ENCODE measurements at places on chromosomes 5 and 9. TPM values are rescaled to one million over a fixed set of nuclear protein-coding genes. Genes with fewer than 3 reads are reported as not detected.
A peak's percentile ranks its signal among the peaks of the same experiment; 100 is the strongest.

DNA sequence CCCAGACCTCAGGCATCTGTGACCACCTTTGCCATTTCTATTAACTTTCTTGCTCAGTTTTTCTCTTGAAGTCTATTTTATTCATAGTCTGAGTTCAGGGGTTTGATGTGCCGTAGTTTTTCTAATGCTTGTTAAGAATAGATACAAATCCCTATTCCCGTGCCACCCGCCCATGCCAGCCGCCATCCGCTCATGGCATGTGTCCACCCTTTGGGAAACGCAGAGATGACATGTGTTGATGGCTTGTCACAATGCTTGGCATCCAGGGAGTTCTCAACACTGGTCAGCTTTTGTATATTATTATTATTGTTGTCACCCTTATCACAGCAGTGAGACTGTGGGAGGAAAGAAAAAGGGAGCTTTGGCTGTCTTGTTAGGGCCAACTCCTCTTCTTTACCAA, 17.3 kb upstream of the ANGPTL2 start:
- ATAC-seq = no peak

PTGDS gene
- 18.4 TPM for total RNA-seq

DNA sequence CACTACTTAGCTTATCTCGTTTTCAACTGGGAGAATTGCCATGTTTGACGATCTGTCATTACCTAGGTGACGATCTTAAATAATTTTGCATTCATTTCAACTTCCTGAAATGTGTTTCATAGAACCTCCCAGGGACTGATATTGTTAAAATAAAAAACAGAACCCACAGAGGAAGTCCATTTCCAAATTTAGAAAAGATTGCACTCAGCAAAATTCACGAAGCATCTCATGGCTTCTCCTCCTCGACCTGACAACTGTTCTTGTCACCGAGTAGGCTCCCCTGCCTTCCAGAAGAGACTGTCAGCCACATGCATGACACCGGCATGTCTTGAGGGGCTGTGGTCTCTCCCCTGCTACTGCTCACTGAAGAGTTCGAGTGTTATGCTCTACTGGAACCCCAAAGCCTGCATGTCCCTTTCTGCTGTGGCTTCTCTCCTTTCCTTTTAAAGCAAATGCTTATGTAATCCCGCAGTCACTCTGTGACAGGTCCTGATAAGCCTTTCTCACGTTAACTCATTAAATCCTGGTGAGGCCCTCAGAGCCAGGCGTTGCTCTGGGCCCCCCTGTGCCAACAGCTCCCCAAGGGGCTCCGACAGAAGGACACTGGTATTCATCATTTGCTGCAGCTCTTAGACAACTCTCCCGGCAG, 26.8 kb upstream of the ANKRD33B start:
- ATAC-seq = no peak

DNA sequence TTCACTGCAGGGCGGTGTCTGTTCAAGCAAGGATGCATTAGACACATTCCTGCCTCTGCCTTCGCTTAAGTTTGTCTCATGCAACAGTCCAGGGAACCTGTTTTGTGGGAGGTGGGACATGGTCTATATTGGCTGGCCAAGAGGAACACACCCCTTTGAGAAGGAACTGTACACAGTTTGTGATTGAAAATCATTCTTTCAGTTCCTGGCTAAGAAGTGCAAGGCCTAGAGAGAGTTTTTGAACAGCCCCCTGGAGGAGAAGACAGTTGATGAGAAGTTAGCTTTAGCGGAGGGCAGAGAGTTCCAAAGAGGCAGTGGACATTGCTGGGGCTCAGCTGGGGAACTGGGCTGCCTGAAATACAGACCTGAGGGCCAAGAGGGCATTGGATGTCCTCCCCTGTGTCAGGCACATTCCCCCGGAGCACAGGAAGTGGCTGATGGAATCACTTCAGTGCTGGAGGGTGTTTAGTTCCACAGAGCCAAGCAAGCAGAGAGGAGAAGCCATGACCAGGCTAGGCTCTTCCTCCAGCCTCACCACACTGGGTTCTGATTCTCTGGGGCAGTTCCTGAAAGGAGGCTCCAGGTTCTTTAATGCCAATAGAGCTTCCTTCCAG, 66.6 kb downstream of the RGS3 start:
- ATAC-seq = no peak

DNA sequence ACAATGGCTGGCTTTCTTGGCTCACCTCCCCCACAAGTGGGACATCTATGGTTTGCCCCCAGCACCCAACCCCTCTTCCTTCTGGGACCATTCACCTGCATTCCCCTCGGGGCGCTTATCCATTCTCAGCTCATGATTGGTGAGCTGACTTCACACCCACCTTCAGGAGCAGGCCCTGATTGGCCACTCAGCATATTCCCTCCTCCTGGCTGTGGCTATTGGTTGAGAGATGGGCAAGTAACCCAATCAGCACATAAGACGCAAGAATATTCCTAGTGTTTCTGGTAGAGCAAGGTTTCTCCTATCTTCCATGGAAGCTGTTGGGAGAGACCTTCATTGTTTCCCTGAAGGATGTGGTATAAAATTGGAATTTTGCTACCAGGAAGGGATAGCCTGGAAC, 22.7 kb upstream of the UNC5A start:
- ATAC-seq = no peak

ZNG1C gene
- total RNA-seq = 26.9 TPM

GRCh38 chr9:98790842-98791607, 5.3 kb downstream of the ANKS6 start:
- ATAC-seq = peak; percentile 91

CNTFR gene
- not detected for total RNA-seq

GRCh38 chr9:101098392-101098791, 69.9 kb downstream of the PLPPR1 start:
- ATAC-seq = no peak

- ATAC-seq = no peak
These were observed 65.6 kb upstream of the TRIO start for GRCh38 chr5:14077501-14077900.

DNA sequence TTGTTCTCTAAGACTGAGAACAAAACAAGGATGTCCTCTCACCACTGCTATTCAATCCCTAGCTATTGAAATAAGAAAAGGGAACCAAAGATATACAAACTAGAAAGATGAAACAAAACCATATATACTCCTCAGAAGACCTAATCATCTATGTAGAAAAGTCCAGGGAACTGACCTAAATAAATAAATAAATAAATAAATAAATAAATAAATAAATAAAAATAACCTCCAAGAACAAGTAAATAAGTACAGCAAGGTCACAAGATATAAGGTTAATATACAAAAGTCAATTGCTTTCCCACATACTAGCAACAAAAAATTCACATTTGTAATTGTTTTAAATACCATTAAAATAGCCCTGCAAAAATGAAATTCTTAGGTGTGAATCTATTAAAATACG, 54.6 kb downstream of the DTWD2 start:
- ATAC-seq = no peak

GRCh38 chr5:173981185-173981761, 7.7 kb upstream of the C5orf47 start:
- ATAC-seq = no peak

GRIN1 gene
- total RNA-seq = 0.12 TPM

- peak; percentile 45 for ATAC-seq
These were observed 131.1 kb downstream of the RMI1 start for GRCh38 chr9:84111726-84112125.

HAVCR2 gene
- total RNA-seq = 0.88 TPM

POLK gene
- total RNA-seq = 11.2 TPM

DNA sequence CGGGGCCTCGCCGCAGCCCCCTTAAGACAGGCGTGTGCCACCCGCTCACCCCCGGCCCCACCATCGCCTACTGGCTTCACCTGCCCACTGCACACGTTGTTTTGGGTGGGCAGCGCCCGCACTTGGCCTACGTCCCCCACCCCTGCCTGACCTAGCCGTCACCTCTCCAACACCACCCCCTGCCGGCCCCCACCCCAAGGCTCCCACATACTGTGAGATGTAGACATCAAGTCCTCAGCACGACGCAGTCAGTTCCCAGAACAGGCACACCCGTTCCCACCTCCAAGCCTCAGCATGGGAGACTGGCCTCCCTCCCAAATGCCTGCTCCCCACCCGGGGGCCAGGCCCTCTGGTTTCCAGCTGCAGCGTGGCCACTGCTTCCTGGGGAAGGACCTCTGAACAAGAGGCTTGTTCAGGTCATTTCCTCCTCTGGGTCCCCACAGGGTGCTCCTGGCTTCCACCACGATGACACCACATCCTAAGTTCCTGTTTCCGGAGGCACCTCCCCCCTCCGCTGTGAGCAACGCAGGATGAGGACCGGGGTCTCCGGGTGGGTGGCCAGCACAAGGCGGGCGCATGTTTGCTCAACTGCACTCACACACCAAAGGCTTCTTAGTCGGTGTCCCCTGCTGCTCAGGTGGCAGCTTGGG, 11.3 kb downstream of the DBN1 start:
- ATAC-seq = no peak

PLAA gene
- total RNA-seq = 21.6 TPM

DNA sequence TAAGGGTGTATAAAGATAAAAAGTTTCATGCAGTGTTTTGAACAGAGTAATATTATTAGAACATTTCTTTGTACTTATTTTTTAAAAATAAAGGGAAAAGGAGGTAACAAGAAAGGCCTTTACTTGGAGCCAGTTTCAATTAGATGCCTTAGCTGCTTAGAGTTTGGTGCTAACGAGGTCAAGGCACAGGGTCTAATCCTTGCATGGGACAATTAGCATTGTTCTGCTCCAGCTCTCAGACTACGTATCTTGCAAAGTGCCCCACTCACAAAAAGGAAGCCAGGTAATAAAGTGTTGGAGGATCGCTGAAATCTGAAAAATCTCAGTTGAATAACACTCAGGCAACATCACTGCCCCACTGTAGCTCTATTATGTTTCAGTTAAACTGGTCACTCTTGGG, 2011.3 kb downstream of the EFNA5 start:
- no peak for ATAC-seq

DNA sequence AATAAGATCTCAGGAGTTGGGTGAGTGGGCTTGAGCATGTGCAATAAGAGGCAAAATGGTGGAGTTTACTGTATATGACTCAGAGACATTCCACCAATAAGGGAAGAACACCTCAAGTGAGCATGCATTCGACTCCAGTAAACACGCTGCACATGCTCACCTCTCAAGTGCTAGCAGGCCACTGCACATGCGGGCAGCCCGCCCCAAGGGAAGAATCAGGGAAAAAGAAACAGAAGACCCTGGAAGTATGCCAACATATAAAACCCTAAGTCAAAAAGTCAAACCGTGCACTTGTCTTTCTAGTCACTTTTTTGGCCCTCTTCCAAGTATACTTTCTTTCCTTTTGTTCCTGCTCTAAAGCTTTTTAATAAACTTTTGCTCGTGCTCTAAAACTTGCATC, 245.3 kb upstream of the RASA1 start:
- ATAC-seq = no peak

MAMDC2 gene
- 1.3 TPM for total RNA-seq

CLIC3 gene
- 154 TPM for total RNA-seq

DNA sequence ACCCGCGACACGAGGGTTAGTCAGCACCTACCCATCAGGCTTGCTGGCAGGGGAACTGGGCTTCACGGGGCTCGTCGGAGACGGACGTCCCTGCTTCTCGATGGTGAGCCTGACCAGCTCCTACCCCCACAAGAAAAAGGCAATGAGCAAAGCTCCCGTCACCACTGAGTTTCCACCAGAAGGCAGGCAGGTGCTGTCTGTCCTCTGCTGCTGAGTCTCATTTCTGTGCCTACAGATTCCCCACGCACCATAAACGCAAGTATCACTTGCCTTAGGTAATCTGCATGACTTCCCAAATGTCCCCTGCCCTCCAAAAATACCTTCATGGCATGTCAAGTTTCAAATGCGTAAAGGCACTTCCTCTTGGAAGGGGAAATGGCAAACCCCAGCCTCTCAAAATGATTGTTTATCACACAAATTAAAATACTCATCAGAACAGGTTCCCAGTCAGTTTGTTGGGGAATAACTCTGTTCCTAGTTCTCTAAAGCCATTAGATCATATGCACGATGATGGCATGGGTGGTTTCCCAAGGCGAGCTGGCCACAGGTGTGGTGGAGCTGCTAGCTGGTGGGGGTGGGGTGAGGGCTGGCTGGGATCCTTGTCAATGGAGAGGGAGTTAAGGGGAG, 85.0 kb downstream of the PRRT1B start:
- ATAC-seq = no peak

DNA sequence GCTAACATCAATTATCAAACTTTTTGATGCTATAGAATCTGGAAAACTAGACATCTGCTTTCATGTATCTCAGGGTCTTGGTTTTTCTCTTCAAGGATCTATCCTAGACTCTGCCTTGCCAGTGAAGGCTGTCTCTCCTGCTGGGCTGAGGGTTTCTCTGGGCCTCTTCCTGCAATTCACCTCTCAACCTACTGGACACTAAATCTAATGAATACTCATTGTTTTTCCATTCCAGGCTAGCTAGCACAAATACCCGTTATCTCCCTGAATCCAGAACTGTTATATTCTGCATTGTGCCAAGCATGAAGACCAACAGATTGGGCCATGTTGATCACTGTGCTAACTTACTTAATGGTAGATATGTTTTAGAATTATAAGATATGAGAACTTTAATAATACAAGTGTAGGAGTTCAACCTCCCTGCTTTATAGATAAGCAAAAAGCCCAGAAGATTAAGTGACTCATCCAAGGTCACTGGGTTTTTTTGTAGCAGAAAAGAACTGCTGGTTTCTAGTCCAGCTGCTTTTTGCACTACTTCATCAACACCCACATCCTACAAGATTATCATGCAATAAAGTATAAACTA, 56.5 kb upstream of the RNF38 start:
- ATAC-seq = no peak

FOXD4L3 gene
- not detected for total RNA-seq

GRCh38 chr5:123147741-123148140, 58.7 kb downstream of the PRDM6 start:
- ATAC-seq = no peak

Measured in esophagus mucosa (tissue), 1 donor.